ELF-1 (cell line): ENCODE measurements at places on chromosomes 5 and 9.
A peak's percentile ranks its signal among the peaks of the same experiment; 100 is the strongest.

DNA sequence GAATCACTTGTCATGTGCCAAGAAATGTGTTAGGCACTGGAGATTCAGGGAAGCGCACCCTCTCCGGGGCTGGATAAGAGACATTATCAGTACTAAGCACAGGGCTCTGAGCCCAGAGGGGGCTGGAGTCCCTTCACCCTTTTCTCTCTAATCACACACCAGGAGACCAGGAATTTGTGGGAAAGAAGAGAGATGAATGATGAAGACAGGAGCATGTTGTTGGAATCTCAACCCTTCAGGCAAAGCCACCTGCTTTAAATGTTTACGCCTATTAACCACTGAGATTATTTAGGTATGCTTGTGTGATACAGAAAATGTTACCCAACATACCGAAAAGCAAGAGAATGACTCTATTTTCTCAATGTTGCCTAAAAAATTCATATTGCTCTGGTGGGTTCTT lies 119.8 kb downstream of the ENTREP1 start:
- peak; percentile 34 for DNase-seq

GRCh38 chr5:136145030-136145429 lies 12.4 kb downstream of the SMAD5 start:
- no peak for DNase-seq

- DNase-seq = no peak
These were observed 66.3 kb downstream of the PSAT1 start for GRCh38 chr9:78363221-78363620.

DNA sequence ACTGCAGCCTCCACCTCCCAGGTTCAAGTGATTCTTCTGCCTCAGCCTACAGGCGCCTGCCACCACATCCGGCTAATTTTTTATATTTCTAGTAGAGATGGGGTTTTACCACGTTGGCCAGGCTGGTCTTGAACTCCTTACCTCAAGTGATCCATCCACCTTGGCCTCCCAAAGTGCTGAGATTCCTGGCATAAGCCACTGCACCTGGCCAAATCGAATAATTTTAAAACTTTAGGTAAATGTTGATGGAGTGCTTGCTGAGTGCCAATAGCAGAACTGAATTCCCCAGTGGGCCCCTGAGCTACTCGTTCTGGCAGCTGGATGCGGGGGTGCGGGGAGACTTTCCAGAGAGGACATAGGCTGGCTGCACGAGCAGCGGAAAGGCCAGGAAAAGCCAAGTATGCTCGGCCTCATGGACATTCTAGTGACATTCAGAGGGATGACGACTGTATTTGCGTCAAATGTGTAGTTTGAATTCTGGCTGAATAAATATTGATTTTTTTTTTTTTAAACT lies 16.8 kb downstream of the TRAF2 start:
- DNase-seq = no peak

GRCh38 chr5:68443091-68443490 lies 227.5 kb downstream of the PIK3R1 start:
- no peak for DNase-seq

- DNase-seq = no peak
These were observed 308.9 kb upstream of the MPDZ start for GRCh38 chr9:13588151-13589033.

GRCh38 chr9:16515879-16516301 lies 354.6 kb downstream of the BNC2 start:
- DNase-seq = peak; percentile 93

DNA sequence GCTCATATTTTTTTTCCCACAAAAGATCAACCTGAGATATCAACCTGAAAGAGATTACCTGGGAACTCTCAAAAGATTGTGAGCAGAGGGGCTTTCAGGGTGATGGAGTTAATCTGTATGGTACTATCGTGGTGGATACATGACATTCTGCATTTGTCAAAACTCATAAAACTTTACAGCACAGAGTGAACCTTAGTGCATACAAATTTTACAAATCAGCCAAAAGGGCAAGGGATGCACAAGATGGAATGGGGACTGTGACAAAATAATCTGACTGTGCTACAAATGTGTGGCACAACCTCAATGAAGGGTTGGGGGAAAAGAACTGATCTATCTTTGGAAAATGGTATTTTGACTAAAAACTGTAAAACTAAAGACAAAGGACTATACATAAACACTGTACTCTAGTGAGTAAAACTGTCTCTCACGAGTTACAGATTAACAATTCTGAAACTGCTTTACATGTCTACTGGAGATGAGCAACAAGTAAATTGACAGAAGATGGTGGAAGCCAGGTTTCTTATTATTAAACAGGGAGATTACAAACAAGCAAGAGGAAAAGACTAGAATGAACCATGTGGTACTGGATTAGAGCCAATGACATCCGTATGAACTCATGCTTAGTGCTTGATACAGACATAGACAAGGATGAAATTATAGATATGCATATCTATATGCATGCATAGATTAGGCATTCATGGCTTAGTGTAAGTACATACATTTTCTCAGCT lies 24.8 kb upstream of the RLN1 start:
- no peak for DNase-seq

DNA sequence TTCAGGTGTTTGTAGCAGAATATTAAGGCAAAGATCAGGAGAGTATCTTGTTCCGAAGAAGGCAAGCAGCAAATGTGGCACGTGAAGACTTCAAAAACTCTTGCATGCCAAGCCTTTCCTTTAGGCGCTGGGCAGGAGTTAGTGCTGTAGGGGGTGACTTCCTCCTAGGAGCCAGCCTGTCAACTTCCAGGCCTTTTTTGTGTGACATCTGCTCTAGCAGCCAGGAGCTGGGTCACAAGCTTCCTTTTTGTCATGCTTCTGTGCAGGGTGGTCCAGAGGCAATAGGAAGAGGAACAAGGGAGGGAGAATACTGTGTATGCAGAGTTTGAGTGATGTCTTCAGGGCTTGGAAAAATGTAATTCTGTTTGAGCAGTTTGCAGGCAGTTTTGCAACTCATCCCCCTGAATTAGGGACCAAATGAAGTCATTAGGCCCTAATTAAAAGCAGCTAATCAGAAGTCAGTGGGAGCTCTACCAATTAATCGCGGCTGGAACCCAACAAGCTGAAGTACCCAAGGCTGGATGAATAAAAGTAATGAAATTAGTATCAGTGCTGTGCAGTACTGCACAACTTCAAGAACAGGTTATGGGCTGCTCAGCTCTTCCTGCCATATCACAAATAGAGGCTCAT lies 53.5 kb downstream of the TLR4 start:
- DNase-seq = no peak

GRCh38 chr5:9042241-9042640 lies 503.6 kb downstream of the SEMA5A start:
- DNase-seq = no peak

DNA sequence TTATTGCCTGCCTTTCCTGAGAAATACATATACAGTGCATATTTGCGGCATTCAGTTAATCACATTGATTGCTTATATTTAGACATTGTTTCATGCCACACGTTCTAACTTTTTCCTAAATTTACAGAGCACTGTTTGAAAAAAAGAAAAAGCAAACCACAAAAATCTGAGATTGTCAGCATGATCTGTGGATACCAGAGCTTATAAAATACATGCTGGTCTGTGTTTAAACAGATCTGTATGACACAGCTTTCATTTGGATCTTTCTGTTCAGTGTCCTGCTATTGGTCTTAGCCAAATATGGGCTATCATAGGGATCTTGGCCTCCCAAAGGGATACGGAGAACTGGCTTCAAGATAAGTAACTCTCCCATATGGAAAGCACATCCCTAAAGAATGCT lies 20.2 kb downstream of the ALDH1A1 start:
- no peak for DNase-seq

GRCh38 chr5:138641547-138642298 lies 66.5 kb upstream of the HSPA9 start:
- DNase-seq = peak; percentile 94

DNA sequence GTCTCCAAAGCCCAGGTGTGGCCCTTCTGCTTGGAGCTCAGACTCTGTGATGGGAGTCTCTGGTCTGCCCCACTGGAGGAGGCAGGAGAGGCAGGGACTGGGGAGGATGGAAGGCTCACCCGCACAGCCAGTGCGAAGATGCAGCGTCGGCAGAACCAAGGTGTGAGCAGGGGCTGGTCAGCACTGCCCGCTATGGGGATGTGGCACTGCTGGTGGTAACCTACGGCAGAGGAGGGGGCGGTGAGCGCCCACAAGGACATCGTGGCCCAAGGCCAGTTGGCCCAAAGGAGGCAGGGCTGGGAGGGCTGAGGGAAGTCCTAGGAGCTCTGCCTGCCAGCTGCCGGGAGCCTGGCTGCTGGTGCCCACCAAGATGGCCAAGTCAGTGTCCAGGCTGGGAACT lies 7.3 kb downstream of the PHF19 start:
- no peak for DNase-seq

DNA sequence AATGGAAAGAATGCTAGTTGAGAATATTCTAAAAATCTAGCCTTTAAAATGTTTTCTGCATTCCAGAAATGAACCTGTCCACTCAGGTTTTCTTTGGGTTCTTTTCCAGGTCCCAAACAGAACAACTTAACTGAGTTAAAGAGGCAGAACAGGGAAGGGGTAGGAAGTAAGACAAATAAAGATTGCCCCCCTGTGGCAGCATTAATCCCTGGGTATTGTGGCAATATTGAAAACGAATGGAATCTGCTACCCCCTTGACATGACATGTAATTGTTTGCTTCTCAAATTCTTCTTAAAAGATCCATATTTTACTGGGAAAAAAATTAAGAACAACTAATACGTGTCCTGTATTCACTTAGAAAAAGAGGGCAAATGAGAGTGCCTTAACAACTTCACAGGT lies 9.3 kb upstream of the RBM22 start:
- no peak for DNase-seq
